Stimulated activated CD4-positive, alpha-beta T cell treated with anti-CD3 and anti-CD28 coated beads, TNF-alpha, amount 100 ng/mL, for 4 hours (primary cell): ENCODE measurements at places on chromosomes 6 and 20.

- no peak for DNase-seq
Observed at GRCh38 chr6:140225701-140226436, 851.4 kb upstream of the CITED2 start.

- DNase-seq = no peak
Observed at GRCh38 chr6:145600299-145600698, 135.0 kb downstream of the EPM2A start.

DNA sequence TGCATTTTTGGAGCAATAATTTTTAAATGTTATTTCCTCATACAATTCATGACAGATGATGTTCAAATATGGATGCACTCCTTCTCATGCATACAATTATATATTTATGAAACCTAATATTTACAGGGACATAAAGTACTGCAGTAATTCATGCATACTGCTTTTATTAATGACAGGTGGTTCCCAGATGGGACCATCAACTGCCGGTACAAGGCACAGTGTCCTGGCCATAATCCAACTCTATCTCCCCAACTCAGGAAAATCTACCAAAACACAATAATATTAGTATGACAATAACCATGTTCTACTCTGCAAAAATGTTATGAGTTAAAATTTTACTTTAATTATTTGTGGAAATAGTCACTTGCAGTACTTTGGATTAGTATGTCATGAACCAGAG is 77.8 kb downstream of the VIP start:
- no peak for DNase-seq

- no peak for DNase-seq
Observed at GRCh38 chr6:146590492-146590891, 8.3 kb upstream of the ADGB start.

GRCh38 chr20:50415516-50416268 is 94.5 kb upstream of the PTPN1 start:
- DNase-seq = no peak

GRCh38 chr6:87682310-87682709 is 19.7 kb downstream of the AKIRIN2 start:
- no peak for DNase-seq

- no peak for DNase-seq
Observed at GRCh38 chr6:14224359-14225103, 107.0 kb downstream of the CD83 start.

GRCh38 chr6:67898875-67899274 is 736.2 kb upstream of the ADGRB3 start:
- DNase-seq = no peak

DNA sequence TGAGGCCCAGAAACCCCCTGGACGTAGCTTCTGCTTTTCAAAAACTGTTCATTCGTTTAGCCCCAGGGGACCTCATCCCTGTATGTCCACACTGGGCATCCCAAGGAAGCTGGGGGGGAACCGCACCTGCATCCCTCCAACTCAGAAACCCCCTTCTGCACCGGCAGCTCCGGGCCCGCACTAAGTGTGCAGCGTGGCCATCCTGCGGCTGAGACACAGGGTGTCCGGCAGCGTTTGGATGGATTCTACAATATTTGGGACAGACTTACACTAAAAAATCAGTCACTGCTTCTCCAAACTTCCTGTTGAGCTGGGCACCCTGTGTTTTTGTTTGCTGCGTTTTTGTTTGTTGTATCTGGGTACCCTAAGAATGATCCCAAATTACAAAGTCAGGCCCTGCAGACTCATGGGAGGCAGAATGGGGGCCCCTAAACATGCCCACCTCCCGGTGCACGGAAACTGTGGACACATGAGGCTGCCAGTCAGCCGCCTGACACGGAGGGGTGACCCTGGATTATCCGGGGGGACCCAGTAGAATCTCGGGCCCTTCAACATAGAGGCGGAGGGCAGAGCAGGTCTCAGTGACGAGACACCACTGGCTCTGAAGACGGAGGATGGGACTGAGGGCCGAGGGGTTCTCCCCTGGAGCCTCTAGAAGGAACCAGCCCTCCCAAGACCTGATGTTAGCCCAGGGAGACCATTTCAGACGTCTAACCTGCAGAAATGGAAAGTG is 88.2 kb upstream of the BHLHE23 start:
- DNase-seq = no peak

DNA sequence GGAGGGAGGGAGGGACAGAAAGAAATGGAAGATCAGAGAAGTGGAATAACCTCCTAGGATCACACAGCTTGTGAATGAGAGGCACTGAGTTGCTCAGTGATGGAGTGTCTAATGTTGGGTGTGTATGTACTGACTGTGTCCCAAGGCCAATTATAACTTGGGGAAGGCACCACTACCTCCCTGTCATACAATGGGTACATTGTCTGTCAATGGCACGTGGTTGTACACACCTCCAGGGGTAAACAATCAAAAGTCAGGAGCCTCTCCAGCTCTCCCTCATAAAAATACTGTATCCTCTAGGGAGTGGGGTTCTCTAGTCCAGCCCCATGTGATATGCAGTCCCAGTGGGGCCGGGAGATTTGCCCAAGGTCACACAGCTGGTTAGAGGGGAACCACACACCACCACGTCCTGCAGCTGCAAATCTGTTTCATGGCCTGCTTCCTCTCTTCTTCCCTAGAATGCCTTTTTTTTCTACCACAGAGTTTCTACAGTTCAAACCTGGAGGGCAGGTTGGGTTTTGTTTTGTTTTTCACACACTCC is 112.5 kb downstream of the SNX5 start:
- DNase-seq = no peak

DNA sequence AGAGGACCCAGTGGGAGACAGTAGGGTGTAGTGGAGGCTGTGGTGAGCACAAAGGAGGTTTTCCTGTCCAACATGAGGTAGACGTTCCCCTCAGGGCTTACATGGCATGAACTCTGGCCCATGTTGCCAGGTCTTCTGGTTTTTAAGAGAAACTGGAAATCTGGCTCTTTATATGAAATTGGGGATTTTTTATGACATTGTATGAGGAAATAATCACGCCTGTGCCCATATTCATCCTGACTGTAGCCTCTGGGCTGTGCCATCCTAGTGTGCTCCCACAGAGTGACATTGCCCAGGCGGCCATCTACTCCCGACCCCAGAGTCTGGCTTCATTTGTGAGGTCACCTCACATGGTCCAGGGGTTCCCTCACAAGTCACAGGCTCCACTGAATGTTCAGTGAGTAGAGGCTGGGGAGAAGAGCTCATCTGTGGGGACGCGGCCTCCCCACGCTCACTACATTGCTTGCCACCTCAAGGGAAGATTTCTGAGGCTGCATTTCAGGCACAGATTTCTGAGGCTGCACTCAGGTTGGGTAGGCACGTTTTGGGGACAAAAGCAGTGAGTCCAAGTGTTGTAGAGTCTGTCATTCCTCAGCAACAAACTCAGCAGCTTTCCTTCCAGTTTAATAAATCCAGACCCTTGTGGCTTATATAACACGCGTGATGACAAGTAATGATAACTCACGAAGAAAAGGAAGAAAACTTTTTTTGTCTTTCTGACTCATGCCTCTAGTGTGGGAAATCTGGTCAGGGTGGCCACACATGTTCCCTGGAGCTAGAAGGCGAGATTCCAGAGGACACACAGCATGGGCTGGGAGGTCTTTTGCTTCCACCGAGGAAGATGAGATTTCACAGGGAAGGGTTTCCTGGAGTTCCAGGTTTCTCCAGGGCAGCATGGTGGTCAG is 41.7 kb downstream of the SLC24A3 start:
- DNase-seq = no peak

GRCh38 chr6:134619077-134619476 is 301.2 kb upstream of the SGK1 start:
- no peak for DNase-seq

DNA sequence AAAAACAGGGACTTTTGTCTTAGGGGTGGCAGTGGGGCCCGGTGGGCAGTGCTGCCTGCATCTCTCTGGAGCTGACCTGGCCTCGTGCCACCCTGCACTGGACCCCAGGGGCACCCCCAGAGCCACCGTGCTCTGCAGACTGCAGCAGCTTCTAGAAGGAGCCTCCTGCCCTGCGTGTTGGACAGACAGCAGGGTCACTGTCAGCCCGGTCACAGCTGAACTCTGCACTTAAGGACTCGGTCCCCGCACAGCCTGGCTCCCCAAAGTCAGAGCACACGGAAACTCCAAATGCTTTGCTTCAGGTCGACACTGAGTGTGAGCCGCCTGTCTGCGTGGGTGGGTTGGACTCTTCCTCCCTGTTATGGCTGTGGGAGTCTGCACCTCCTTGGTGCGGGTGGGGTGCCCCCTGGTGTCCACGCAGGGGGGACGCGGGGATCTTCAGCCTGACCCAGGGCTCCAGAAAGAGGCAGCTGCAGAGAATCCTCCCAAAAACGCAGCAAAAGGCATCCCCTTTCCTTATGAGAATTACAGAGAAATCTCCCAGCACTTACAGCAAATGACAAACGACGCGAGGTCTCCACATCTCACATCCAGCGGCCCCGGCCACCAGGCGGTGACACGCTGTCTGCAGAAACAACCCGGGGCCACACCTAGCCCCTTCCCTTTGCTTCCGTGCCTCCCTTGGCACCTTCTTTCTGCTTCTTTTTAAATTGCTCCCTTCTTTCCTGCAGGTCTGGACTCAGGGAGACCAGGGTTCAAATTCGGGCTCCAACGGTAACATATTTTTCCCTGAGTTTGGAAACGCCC is 36.3 kb upstream of the DACT2 start:
- DNase-seq = no peak

GRCh38 chr6:151024597-151024996 is 159.1 kb downstream of the MTHFD1L start:
- no peak for DNase-seq

GRCh38 chr20:62461157-62461556 is 14.6 kb downstream of the GATA5 start:
- no peak for DNase-seq

- no peak for DNase-seq
Observed at GRCh38 chr6:106783640-106784566, 154.5 kb downstream of the QRSL1 start.

GRCh38 chr20:32285621-32286371 is 8.3 kb downstream of the KIF3B start:
- no peak for DNase-seq

- no peak for DNase-seq
Observed at GRCh38 chr6:142071981-142072380, 60.7 kb upstream of the GJE1 start.

- DNase-seq = no peak
Observed at GRCh38 chr6:47524136-47524845, 46.7 kb downstream of the CD2AP start.

- DNase-seq = no peak
Observed at GRCh38 chr20:38692436-38693411, 31.6 kb upstream of the SLC32A1 start.

DNA sequence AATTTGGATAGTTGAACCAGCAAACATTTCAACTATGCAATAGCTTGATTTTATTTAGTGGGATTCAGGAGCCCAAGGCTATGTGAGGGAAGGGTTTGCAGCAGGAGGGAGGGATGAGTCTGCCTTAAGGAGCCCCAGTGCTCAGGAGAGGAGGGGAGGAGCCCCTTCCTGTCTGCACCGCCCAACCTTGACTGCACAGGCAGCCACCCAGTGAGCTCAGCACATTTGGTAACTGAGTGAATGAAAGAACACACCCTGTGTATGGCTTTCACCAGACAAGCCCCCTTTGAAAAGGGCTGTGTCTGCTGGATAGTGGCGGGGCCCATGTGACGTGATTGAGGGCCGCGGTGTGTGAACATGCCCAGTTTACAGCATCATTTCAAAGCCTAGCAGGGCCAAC is 17.0 kb downstream of the DACT2 start:
- DNase-seq = no peak

GRCh38 chr6:24864343-24864742 is 65.6 kb upstream of the ARMH2 start:
- no peak for DNase-seq

GRCh38 chr6:27544612-27545260 is 71.8 kb upstream of the ZNF184 start:
- no peak for DNase-seq

DNA sequence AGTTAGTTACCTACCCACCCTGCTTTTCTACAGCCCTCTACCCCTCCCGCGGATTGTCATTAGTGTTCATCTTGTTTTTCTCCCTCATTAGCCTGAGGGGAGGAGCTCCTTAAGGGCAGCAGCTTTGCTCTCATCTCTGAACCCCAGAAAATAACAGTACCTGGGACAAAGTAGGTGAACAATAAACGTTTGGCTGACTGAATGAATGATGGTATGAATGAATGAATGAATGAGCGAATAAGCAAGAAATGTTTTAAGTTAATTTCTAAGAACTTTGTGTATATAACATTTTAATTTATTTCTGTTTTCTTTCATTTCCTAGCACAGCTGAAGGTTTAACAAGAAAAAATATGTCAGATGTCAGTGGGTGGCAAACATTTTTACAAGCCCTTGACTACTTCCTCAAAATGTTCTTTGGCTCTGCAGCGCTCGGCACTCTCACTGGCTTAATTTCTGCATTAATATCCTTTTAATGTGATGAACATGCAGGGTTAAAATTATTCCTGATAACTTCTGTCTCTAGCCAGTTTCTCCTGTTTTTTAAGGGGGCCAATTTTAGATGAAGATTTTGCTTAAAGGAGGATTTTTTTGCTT is 50.1 kb downstream of the SLC9A8 start:
- no peak for DNase-seq

GRCh38 chr6:162963861-162964260 is 236.1 kb downstream of the PACRG start:
- no peak for DNase-seq

GRCh38 chr20:63264519-63264918 is 8.1 kb upstream of the ARFGAP1 start:
- DNase-seq = no peak

DNA sequence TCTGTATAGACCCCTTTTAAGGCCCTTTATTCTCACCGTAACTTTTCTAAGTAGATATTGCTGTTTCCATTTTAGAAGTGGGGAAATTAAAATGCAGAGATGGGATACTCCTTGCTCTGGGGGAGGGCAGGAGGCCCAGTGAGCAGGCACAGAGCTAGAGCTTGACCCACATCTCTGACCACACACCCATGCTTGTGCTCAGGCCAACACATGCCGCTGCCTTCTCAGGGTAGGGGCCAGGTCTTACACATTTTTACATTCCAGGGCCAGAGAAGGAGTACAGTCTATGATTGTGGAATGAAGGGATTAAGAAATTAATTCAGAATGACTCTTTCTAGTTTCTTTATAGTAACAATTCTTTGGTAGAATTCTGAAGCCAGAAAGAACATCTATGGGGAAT is 104.8 kb downstream of the SOBP start:
- no peak for DNase-seq
